ENCODE measurements at places on chromosomes 4 and X.

DNA sequence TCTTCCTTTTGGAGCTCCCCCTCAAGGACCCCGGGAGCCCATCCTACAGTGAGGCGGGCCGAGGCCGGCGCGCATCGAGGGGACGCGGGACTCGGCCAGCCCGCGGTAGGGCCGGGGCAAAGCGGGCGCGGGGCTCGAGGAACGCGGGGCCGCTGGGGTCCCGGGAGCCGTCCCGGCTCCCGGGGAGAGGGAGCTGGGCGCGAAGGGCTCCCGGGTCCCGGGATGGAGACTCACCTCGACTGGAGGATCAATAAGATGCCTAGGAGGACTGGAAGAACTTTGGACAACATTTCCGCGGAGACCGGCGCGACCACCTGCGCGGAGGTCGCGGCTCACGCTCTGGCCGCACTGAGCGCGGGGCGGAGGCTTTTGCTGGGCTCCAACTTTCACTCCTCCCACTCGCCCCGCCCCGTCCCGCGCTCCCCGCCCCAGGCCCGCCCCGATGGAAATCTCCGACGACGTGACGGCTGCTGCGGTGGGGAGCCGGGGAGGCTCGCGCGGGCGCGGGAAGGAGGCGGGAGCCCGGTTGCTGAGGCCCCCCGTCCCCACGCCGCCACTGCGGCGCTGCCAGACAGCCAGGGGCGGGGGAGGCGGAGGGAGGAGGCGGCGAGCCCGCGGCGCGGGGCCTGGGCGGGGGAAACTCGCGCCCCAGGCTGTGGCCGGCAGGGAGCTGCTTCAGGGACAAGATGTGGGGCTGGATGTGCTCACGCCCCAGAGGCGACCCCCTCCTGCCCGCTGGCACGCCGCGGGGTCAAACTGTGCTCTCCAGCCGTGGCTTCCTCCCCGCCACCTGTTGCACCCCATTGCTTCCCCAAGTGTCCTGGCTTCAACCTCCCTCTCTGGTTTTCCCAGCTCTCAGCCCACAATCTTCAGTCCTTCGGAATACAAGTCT lies at the start of gene GABRE:
Gene GABRE, minus strand, starts transcription at position 341 of the 892 bp plus-strand sequence. Its CDS starts 51 bp downstream, at position 290.
- H3K27ac ChIP-seq: no peak within 1 kb of the TSS
- H3K4me1 ChIP-seq: no peaks in the 10 kb centered on the region
- no peak within 1 kb of the TSS for H3K4me3 ChIP-seq
- H3K27me3 ChIP-seq: no peaks in the 10 kb centered on the region

DNA sequence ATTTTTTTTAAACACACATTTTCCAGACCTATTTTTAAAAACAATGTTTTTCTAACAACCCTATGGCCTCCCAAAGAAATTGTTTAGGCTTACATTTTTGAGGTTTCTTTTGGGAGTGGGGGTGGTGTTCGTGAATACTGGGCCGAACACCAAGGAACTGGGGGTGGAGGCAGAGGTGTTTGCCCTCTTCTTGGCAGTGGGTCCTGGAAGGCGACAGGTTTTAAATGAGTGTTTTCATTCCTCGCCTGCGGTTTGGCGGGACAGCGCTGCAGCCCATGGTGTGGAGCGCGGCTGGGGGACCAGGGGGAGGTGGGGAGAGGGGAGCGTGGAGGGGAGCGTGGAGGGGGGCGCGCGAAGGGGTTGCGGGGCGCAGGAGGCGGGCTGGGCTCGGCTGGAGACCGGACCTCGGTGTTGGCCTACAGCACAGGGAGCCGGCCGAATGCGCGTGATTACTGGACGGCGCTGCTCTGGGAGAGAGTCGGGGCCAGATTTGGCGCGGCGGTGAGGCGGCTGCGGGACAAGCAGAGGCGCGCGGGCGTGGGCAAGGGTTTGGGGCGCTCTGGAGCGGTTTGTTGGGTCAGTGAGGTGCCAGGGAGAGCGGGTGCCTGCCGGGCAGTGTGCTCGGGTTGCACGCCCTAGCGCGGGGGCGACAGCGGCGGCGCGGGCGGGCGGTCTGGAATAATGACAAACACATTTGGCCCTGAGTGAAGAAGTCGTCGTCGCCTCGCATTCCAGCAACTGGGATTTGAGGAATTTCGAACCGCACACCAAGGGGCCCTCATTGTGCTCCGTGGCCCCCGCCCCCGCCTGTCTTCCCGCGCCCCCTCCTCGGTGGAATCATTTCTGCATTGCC lies 764 bp downstream of the PDGFRA start:
- no peak for DNase-seq
- no peak overlapping the region for H3K4me3 ChIP-seq
- H3K27me3 ChIP-seq: peaks cover 98% of the 10 kb centered on the region

- H3K27ac ChIP-seq: no peak overlapping the region
- H3K27me3 ChIP-seq: no peaks in the 10 kb centered on the region
- DNase-seq: no peak
- H3K4me1 ChIP-seq: peaks cover 5% of the 10 kb centered on the region
- no peak overlapping the region for H3K4me3 ChIP-seq
- H3K36me3 ChIP-seq: peaks cover 11% of the 10 kb centered on the region
Measured at GRCh38 chrX:40043895-40044294, 53.9 kb downstream of the BCOR start.

DNA sequence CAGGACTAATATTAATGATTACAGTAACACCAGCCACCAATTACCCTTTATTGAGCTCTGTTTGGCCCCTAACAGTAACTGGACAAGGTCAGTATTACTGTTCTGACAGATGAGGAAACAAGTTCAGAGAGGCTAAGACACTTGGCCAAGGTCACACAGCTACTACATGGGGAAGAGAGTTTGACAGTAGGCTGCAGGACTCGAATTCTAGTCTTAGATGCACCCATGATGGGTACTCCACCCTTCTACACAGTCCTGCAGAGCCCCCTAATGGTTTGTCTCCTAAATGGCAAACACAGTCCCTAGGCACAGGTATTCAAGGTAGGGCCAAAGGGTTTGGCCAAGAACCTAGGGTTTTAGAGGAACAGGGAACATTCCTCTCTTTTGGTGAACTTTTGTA lies 93.9 kb downstream of the NSUN7 start:
- H3K4me3 ChIP-seq: no peak overlapping the region
- no peak overlapping the region for H3K27ac ChIP-seq
- H3K4me1 ChIP-seq: no peaks in the 10 kb centered on the region
- no peak for DNase-seq
- H3K36me3 ChIP-seq: no peaks in the 10 kb centered on the region

GRCh38 chrX:102651242-102652011 lies at the start of gene GPRASP1:
Gene GPRASP1, plus strand, starts transcription at chrX:102651483. Its CDS starts 2,431 bp downstream, at chrX:102653914.
- peak within 1 kb of the TSS; percentile 71 for H3K27ac ChIP-seq
- DNase-seq: peak; percentile 63
- H3K36me3 ChIP-seq: no peaks in the 10 kb centered on the region
- H3K27me3 ChIP-seq: no peaks in the 10 kb centered on the region
- peak within 1 kb of the TSS; percentile 59 for H3K4me3 ChIP-seq

- no peaks in the 10 kb centered on the region for H3K36me3 ChIP-seq
- no peak overlapping the region for H3K4me3 ChIP-seq
- H3K4me1 ChIP-seq: no peaks in the 10 kb centered on the region
Measured at GRCh38 chr4:53322696-53323095, 43.2 kb downstream of the SCFD2 start.

GRCh38 chr4:67927251-67927650 lies 36.0 kb downstream of the TMPRSS11A start:
- no peak for DNase-seq
- no peaks in the 10 kb centered on the region for H3K4me1 ChIP-seq
- no peaks in the 10 kb centered on the region for H3K36me3 ChIP-seq
- H3K4me3 ChIP-seq: no peak overlapping the region
- H3K27ac ChIP-seq: no peak overlapping the region

GRCh38 chr4:126888968-126889367 lies 743.8 kb upstream of the INTU start:
- H3K27me3 ChIP-seq: no peaks in the 10 kb centered on the region
- no peaks in the 10 kb centered on the region for H3K4me1 ChIP-seq
- H3K36me3 ChIP-seq: no peaks in the 10 kb centered on the region
- no peak overlapping the region for H3K4me3 ChIP-seq
- no peak for DNase-seq

DNA sequence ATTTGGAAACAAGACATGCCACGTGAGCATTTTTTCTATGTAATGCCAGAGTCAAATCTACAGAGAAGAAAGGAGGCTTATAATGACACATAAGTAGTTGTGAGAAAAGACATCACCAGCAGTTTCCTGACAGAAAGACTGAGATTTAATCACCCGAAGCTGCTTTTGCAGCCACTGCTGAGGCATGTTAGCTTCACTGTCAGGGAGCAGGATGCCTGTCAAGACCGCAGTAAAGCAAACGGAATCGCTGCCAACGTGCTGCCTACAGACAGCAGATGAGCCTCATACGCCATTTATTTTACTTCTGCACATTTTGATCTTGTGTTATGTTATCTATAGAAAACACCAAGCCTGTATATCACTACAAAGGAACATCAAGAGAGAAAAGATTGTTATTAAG lies 68.7 kb upstream of the NDST3 start:
- no peaks in the 10 kb centered on the region for H3K36me3 ChIP-seq
- DNase-seq: peak; percentile 32
- no peaks in the 10 kb centered on the region for H3K4me1 ChIP-seq
- no peak overlapping the region for H3K4me3 ChIP-seq

DNA sequence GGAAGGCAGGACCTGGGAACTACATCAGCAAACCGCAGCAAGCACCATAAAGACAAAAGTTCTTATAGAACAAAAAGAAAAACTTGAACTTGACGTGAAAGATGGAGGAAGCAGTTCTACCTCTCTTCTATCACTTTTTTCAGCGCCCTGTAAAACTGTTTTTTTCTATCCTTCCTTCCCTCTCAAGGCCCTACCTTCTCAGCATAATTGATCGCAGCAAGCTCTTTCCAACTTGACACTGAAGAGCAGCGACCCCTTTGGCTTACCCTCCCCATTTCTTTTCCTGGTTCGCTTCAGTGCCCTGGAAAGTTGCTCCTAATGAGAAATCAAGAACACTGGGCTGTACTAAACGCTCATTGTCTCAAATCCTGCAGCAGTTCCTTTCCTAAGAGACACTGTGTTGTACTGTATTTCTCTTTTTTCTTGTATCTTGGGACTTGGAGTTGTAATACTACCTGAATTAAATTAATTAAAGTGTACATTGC lies 150.6 kb upstream of the SLC4A4 start:
- H3K27me3 ChIP-seq: peaks cover 2% of the 10 kb centered on the region
- peak overlapping the region; percentile 84 for H3K4me3 ChIP-seq
- no peaks in the 10 kb centered on the region for H3K36me3 ChIP-seq
- H3K27ac ChIP-seq: no peak overlapping the region
- DNase-seq: peak; percentile 9
- peaks cover 10% of the 10 kb centered on the region for H3K4me1 ChIP-seq

DNA sequence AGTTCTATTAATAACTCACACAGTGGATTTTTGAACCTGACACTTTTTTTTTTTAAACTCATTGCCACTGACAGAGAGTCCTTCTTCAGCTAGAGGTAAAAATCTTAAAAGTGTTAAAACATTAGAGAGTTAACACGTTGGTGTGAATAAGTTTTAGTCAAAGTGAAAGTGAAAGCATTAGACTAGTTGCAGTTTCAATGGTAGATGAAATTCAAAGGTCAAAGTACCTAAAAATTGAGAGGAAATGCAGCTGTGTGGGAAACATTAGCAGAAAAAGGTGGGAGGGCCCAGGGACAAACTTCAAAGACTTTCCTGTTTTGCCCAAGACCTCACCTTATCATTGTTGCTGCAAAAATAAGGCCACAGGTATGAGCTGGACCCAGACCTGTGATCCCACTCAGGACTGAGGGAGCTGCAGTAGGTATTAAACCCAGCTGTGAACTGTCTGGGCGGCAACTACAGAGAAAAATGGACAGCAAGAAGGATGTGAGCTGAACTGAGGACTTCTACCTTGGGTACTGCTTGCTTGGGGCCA lies 17.6 kb upstream of the GABRA4 start:
- H3K27ac ChIP-seq: no peak overlapping the region
- no peaks in the 10 kb centered on the region for H3K4me1 ChIP-seq
- no peak for DNase-seq
- no peak overlapping the region for H3K4me3 ChIP-seq
- H3K36me3 ChIP-seq: no peaks in the 10 kb centered on the region
- H3K27me3 ChIP-seq: no peaks in the 10 kb centered on the region

GRCh38 chrX:71510161-71510560 lies 22.7 kb upstream of the OGT start:
- no peaks in the 10 kb centered on the region for H3K27me3 ChIP-seq
- no peak overlapping the region for H3K27ac ChIP-seq
- no peaks in the 10 kb centered on the region for H3K36me3 ChIP-seq
- no peak for DNase-seq
- H3K4me1 ChIP-seq: no peaks in the 10 kb centered on the region

DNA sequence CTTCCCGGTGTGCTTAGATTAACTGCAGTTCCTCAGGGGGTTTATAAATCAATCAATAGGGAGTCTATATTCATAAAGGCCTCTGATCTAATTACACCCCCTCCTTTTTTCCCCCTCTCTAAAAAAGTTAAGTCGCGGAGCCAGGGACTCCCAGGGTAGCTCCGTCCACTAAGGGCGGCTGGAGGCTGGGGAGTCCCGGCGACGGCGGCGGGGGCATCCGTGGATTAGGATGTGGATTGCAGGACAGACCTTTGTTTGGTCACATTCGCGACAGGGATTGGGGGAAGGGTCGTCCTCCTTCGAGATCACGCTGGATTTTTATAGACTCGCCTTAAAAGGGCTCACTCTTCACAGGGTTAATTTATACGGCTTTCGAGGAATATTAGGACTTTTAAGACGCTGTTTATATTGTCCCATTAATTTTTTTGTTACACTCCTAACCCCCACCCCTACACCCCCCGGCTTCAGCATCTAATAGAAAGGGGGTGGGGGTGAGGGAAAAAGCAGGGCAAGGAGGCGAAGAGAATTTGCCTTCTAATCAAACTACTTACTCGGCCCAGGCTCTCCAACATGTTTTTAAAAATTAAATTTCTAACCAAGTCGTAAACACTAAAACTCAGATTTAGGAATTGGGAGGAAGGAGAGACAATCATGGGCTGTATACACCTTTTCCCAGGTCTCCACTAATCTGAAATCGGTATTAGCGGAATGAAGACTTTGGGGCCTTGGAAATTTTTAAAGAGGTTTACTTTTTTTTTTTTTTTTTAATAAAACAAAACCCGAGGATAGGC lies 8.5 kb downstream of the PITX2 start:
- H3K27me3 ChIP-seq: peaks cover 84% of the 10 kb centered on the region
- DNase-seq: no peak
- no peaks in the 10 kb centered on the region for H3K36me3 ChIP-seq
- H3K27ac ChIP-seq: no peak overlapping the region
- H3K4me1 ChIP-seq: no peaks in the 10 kb centered on the region
- no peak overlapping the region for H3K4me3 ChIP-seq

DNA sequence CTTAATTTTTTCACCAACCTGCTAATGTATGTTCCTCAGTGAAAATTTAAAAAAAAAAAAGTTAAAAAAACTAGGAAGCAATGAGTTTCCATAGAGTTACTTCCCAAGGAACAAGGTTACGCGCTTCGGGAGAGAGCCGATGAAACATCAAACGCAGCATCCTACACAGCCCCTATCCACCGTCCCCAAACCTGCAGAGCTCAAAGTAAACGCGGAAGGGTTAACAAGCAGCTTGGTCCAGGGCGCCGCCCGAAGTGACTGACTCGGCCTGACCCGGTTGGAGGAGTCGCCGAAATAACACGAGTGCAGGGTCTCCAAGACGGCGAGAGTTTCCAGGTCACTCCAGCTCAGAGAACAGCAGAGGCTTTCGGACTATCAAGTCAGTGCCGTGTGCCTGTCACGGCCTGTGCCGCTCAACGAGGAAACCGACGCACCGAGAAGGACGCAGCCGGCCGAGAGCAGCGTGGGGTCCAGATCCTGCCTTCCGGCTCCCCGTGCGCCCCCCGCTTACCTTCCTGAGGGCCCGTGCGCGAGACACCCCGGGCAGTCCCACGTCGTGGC lies 512 bp downstream of the NOP14 start:
- H3K36me3 ChIP-seq: peaks cover 6% of the 10 kb centered on the region
- peak overlapping the region; percentile 88 for H3K4me3 ChIP-seq
- DNase-seq: no peak
